Cortex of kidney (tissue), 1 donor: ENCODE measurements at places on chromosomes 13 and 19.

- no peak for DNase-seq
Measured at GRCh38 chr19:7746903-7747884, at the start of gene CD209. CD209 (minus strand) TSS chr19:7747534; CDS start chr19:7747511, 23 bp downstream.

- no peak for DNase-seq
Measured at GRCh38 chr19:55678121-55678671, 3.2 kb downstream of the EPN1 start.

DNA sequence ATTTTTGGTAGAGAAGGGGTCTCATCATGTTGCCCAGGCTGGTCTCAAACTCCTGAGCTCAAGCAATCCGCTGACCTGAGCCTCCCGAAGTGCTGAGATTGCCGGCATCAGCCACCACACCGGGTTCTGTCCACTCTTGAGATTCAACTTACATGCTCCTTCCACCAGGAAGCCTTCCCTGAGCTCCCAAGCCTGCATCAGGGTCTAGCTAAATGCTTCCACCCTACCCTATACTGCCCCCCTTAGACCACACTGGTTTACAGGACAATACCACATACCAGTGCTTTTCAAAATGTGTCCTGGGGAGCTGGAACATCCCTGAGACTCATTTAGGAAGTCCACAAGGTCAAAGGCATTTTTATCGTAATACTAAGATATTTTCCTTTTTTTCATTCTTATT, 15.1 kb upstream of the CACNG8 start:
- no peak for DNase-seq

GRCh38 chr19:23996549-23996948, 81.9 kb downstream of the ZNF726 start:
- DNase-seq, result no peak

- DNase-seq, result no peak
Measured at GRCh38 chr13:68834375-68834774, 1273.3 kb upstream of the ATXN8OS start.

DNA sequence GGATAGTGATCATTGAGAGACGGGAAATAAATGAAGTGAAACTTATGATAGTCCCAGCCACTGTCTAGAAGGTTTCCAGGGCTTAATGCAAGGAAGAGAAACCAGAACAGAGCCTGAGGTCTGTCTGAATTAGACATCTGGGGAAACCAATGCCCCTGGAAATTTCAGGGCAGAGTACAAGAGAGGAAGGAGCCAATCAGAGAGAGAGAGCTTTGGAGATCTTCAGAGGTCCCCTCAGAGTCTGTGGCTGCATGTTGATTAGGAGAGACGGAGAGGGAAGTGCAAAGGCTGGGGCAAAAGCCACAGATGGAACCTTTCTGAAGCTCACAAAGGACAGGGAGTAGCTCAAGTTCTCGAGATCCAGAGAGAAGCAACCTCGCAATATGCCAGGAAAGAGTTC, 378.0 kb downstream of the DNAJC15 start:
- DNase-seq, result no peak

DNA sequence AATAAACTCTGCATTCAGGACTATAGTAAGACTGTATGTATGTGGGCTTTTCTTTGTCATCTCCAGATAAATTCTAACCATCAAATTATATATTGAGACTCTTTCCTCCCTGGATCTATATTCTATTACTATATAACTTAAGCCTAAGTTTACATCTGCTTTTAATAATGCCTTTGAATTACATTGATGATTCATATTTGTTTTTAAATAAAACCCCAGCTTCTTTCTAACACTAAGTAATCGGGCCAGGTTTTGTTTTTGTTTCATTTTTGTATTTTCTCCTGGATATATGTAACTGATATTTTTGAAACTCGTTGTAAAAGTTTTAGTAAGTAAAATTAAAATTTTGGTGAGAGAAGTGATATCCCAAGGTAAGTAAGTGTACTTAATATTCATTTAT, 1599.1 kb downstream of the PCDH9 start:
- no peak for DNase-seq

DNA sequence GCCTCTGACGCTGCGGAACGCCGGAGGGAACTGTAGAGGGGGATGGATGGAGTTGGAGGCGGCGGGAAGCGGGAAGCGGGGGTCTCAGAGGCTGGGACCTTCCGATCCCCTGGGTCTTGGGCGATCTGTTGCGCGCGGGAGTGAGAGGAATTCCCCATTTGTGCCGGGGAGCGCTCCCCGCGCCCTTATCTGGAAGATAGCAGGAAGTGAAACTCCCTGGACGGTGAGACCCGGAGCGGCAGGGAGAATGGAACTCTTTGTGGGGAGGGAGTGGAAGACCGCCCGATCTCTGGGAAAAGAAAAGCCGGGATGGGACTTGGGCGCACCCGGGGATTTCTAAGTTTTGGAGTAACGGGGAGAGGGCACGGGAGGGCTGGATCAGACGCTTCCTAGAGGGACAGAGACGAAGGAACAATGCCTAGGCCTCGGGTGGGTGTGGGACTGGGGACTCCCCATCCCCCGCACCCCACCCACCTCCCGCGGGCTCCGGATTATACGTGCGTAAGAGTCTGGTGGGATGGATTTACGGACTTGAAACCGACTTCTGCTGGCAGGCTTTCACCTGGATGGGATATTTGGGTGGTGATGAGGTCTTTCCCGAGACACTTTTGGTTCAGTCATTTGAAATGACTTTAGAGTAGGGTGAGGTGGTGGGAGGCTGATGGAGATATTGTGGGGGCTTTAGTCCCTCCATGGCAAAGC, 495 bp downstream of the LSR start:
- no peak for DNase-seq

GRCh38 chr13:100892981-100893380, 218.4 kb upstream of the TMTC4 start:
- no peak for DNase-seq

DNA sequence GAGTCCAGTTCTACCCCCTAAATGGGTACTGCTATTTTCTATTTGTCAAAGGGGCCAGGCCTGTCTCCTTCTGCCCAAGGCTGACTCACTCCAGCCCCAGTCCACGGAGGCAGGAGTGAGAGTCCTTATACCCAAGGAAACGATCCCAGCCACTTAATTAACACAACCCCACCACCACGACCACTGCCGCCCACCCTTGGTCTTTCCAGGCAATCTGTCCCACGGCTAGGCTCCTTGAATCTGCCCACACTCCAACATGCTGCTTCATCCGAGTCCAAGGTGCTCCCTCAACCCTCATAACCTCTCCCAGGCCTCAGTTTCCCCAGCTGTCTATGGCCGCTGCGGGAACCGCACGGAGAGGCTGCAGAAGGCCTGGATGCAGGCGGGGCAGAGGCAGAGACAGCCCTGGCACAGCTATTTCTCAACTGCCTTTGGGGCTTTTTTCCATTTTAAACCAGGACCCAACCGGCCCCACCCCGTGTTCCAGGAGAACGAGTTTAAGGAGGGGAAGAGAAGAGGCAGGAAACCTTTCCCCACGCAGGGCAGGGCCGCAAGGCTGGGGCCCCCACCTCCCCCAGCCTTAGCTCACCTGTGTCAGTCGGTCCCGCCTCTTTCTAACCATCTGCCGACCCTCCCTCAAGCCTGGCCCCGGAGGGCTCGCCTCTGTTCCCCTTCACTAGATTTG, 746 bp downstream of the RAB3D start:
- DNase-seq, result no peak

GRCh38 chr13:114313061-114313860, 1.0 kb upstream of the CHAMP1 start:
- DNase-seq, result no peak

GRCh38 chr13:77749344-77749880, 51.9 kb downstream of the SLAIN1 start:
- DNase-seq, result no peak

GRCh38 chr19:29497686-29498436, 27.9 kb upstream of the VSTM2B start:
- no peak for DNase-seq

- DNase-seq, result no peak
Measured at GRCh38 chr19:28388988-28389387, 824.0 kb downstream of the UQCRFS1 start.

- no peak for DNase-seq
Measured at GRCh38 chr13:31029102-31029501, 96.6 kb downstream of the TEX26 start.

- no peak for DNase-seq
Measured at GRCh38 chr13:105773863-105774538, 761.5 kb downstream of the EFNB2 start.

- no peak for DNase-seq
Measured at GRCh38 chr19:7868671-7869452, 5.3 kb downstream of the PRR36 start.

DNA sequence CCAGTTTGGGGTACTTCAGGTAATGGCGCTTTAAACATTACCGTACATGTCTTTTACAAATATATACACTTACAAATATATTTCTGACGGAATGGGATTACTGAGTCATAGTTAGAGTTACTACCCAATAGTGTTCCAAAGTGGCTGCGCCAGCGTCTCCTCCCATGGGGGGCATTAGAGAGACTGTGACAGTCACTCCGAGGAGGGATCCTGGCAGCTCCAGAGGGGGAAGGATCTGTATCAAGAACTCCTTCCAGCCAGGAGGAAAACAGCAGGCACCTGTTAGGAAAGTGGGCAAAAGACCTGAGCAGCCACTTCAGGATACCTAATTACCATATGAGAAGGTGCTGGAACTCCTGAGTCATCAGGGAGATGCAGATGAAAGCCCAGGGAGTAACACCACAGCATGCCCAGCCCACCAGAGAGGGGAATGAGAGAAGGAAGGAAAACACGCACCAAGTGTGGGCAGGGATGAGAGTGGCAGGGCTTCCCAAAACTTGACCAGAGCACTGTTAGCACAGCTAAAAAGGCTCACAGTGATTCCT, 52.9 kb downstream of the SLC7A9 start:
- DNase-seq, result no peak

GRCh38 chr13:100922599-100922998, 248.0 kb upstream of the TMTC4 start:
- DNase-seq, result no peak

DNA sequence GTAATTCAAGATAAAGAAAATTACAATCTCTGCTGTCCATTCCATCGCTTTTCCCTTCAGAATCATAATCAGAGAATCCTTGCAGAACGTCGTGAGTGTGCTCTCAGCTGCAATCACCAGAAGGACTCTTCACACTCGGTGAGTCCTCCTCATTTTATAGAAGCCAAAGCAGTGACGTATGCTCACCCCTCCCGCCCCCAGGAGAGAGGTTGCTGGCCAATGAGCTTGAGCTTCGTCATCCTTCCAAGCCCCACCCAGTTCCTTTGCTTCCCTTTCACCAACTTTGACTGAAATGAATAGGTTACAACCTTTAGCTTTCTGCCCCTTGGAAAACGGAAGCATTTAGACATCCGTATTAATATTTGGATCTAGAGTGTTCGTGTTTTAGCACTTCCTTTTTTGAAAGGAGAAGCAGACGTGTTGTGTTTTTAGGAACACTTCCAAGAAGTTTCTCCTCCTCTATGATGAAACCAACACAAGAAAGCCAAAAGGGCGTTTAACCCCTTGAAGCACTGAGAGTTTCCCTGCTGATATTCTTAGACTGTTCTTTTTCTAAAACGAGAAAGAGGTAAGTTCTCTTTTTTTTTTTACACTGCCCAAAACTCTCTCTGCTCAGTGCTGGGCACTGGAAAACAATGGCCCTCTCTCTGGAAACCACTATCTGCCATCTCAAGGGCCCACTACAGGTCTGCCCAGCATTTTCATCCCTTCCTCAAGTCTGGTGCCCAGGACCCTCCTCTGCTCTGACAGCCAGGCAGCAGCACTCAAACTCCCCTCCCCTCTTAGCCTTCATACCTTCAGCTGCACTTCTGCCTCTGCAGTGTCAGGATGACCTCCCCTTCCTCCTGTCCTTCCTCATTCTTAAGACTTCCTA, 44.3 kb upstream of the CEACAM21 start:
- DNase-seq, result no peak

DNA sequence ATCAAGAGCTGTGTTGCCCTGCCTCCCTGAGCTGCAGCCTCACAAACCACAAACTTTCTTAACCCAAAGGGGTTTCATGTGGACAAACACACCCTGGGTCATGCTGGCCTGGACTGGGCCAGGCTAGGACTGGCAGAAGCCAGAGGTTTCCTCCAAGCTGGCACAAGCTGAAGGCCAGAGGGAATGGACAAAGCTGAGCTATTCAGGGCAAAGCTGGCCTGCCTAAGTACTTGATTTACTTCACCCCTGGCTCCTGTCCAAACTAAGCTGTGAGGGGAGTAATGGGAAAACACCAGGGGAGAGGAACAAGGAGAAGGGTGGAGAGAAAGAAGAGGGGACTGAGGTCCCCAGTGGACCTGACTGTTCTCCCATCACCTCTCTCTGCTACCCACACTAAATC, 6.2 kb downstream of the CPAMD8 start:
- DNase-seq, result no peak

- DNase-seq, result no peak
Measured at GRCh38 chr13:101059793-101060192, 356.5 kb downstream of the NALCN start.

DNA sequence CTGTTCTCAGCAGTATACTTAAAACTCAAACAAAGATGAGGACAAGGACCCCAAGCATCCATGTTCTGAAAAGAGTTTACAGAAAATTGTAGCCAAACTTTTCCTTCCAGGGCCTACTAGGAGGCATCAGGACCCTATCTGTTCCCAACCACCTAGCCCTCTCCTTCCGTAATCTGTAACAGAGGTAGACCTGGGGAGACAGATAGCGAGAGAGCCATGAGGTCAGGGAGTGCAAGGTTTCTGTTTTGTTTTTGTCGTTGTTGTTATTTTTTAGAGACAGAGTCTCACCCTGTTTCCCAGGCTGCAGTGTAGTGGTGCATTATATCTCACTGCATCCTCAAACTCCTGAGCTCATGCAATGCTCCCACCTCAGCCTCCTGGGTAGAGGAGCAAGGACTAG, 83.9 kb upstream of the POSTN start:
- no peak for DNase-seq

GRCh38 chr13:29476046-29476445, 119.4 kb downstream of the SLC7A1 start:
- no peak for DNase-seq

GRCh38 chr13:105897575-105897974, 637.9 kb downstream of the EFNB2 start:
- DNase-seq, result no peak

DNA sequence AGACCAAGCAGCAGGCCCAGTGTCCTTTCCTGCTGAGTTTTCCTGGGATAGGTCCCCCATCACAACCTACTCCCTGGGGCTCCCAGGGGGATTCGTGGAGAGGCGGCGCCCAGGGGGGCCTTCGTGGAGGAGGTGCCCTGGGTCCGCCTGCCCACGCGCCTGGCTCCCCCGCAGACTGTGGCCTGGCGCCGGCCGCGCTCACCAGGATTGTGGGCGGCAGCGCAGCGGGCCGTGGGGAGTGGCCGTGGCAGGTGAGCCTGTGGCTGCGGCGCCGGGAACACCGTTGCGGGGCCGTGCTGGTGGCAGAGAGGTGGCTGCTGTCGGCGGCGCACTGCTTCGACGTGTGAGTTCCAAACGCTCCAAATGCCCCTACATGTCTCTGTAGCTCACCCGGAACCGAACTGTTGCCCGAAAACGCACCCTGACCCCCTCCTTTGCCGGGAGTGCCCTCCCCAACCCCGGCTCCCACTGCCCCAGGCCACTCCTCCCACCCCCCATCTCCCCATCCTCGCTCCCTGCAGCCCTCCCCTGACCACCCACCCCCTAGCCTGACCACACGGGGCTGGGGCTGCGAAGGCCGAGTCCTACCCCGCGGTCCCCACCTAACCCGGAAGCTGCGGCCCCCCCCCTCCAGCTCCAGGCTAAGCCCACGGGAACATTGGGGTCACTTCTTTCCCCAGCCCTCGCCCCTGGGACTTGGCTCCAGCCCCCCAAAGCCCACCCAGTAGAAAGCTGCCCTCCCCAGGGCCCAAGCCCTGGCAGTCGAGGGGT, 3.3 kb downstream of the TIMM13 start:
- no peak for DNase-seq

GRCh38 chr19:11131471-11131870, 24.1 kb downstream of the SPC24 start:
- no peak for DNase-seq
